Breast epithelium (tissue), 4 donors: ENCODE measurements at places on chromosomes 16 and 17. TPM values are rescaled to one million over a fixed set of nuclear protein-coding genes. Genes with fewer than 3 reads are reported as not detected.

DNA sequence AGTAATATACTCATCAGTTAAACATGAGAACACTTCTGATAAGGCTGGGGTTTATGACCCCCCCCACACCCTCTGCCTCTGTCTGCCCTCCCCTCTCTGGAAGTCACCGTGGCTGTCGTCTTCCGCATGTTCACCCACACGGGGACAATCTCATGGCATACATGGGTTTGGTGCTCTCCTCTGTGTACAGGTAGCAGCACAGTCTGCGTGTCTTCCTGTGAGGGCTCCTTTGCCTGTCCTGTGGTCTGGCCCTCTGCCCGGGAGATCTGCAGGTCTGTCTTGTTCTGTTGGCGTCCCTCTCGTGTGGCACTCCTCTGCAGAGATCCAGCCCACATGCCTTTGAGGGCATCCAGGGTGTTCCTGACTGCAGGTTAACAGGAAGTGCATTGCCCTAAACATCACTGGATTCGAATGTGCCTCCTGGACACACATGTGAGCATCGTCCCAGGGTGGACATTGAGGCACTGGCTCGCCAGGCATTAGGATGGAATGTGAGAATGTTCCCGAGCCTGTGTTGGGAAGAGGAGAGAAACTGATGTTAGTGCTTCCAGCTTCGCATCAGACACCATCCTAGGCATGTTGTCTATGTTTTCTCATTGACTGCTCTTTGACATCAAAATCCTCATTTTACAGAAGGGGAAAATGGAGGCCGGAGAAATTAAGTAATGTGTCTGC lies 54.5 kb downstream of the NKD1 start:
- DNase-seq = peak; percentile 88

- no peak for DNase-seq
These were observed 210.0 kb downstream of the TMEM114 start for GRCh38 chr16:8380311-8380710.

- DNase-seq = no peak
These were observed 145.2 kb downstream of the KCNJ2 start for GRCh38 chr17:70314506-70314905.

GRCh38 chr17:66337268-66337667 lies 34.9 kb downstream of the PRKCA start:
- DNase-seq = no peak

GRCh38 chr17:78425429-78425828 lies 47.0 kb downstream of the PGS1 start:
- no peak for DNase-seq

DNA sequence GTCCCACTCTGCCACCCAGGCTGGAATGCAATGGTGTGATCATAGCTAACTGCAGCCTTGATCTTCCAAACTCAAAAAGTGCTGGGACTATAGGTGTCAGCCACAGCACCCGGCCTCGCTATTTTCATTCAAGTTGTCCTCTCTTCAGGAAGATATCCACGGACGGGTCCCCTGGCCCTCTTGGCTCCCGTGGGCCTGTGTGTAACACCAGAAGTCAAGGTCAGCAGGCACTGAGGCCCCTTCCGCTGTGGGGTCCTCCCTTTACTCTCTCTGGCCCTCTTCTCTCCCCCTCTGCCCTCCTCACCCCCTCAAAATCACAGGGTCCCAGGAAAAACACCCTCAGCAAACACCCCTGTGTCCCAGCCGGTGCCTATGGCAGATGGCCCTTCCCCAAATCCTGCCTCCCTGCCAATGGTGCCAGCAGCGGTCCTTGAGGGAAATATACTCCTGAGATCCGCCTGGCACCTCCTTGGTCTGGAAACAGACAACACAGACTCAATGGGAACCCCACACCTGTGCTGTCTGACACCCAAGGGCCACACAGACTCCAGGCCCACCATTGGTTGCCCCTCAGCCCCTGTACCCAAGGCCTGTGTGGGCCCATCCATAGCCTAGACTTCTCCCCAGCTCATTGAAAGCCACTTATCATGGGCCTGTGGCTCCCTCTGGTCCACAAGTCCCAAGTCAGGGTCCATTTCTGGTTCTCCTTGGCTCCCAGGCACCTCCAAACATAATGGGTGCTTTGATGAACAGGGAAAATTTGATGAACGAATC lies 221.5 kb downstream of the ZNF423 start:
- DNase-seq = no peak

GRCh38 chr17:30203471-30203981 lies 32.0 kb downstream of the SLC6A4 start:
- DNase-seq = peak; percentile 8

- DNase-seq = no peak
These were observed 25.5 kb upstream of the RPH3AL start for GRCh38 chr17:378068-378467.

- DNase-seq = no peak
These were observed 16.5 kb downstream of the NFE2L1 start for GRCh38 chr17:48064638-48065037.

- DNase-seq = no peak
These were observed 145.6 kb downstream of the FTO start for GRCh38 chr16:53849585-53849984.

DNA sequence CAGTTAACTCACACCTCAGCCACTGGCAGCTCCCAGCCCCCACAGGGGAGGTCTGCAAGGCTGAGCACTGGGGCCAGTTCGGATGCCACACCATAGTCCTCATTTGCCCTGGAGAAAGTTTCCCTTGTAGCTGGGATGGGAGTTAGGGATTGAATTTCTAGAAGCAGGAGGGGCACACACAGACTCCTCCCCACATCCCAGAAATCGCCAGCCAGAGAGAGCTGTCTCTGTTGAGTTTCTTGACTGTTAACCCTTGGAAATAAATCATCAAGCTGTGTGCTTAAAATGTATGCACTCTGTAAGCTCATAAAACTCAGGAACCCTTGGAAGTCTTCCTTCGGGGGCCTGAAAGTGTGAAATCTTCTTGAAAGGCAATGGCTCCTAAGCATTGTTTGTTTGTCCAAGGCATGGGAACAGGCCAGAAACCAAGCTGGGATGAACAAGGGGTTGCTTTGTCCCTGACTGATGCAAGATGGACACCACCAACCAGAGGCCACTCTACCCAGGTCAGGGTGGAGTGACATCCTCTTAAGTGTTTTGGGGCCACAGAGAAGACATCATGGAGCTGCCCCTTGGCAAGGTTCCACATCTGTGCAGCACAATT lies 394 bp upstream of the PRM3 start:
- DNase-seq = no peak

DNA sequence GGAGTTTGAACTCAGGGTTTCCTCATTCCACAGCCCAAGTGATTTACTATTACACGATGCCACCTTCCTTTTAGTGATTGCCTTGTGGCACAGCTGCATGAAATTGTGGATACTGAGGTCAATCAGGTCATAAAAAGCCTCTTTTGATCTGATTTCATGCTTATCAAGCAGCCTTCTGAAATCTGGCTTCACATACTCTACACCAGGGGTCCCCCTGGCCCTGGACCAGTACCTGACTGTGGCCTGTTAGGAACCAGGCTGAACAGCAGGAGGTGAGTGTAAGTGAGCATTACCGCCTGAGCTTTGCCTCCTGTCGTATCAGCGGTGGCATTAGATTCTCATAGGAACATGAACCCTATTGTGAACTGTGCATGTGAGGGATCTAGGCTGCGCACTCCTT lies 13.8 kb downstream of the SLFN5 start:
- DNase-seq = no peak

DNA sequence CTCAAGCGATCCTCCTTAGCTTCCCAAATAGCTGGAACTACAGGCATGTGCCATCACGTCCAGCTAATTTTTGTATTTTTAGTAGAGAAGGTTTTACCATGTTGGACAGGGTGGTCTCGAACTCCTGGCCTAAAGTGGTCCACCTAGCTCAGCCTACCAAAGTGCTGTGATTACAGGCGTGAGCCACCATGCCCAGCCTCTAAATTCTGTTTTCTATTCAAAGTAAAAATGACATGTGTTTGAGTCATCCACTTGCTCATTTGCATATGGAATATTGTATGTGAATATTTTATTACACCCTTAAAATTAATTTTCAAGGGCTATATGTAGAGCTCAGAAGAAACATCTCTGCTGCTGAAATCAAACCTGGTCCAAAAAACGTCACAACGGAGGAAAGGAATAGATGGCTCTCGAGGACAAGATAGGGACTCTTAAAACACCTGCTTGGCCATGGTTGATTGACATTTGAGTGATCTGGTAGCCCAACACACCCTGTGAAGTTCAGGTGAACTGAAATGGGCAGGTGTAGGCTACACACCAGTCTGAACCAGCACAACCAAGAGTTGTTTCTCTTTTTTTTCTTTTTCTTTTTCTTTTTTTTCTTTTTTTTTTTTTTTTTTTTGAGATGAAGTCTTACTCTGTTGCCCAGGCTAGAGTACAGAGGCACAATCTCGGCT lies 51.1 kb downstream of the SF3B3 start:
- DNase-seq = no peak

- DNase-seq = no peak
These were observed 302.7 kb upstream of the PMFBP1 start for GRCh38 chr16:72474501-72475123.

DNA sequence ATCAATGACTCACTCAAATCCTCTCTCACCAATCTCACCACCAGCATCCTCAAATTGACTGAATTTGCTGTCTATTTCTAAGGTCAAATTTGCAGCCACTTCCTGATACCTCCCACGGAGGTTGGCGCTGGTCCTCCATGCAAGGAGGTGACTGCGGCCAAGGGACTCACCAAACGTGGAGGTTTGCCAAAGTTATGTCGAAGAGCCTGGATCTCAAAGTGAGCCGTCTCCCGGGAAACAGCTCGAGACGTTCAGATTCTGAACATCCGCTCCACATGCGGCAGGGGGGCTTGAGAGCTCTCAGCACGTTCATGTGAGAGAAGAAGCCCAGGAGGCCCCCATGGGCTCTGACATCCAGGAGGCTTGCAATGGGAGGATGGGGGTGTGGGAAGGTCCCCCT lies 22.6 kb downstream of the LGALS3BP start:
- DNase-seq = no peak

- no peak for DNase-seq
These were observed 22.9 kb downstream of the CLTC start for GRCh38 chr17:59642565-59642964.

- no peak for DNase-seq
These were observed 5.2 kb upstream of the RGS9 start for GRCh38 chr17:65131946-65132345.

GRCh38 chr16:81321039-81321438 lies 6.3 kb downstream of the GAN start:
- no peak for DNase-seq

DNA sequence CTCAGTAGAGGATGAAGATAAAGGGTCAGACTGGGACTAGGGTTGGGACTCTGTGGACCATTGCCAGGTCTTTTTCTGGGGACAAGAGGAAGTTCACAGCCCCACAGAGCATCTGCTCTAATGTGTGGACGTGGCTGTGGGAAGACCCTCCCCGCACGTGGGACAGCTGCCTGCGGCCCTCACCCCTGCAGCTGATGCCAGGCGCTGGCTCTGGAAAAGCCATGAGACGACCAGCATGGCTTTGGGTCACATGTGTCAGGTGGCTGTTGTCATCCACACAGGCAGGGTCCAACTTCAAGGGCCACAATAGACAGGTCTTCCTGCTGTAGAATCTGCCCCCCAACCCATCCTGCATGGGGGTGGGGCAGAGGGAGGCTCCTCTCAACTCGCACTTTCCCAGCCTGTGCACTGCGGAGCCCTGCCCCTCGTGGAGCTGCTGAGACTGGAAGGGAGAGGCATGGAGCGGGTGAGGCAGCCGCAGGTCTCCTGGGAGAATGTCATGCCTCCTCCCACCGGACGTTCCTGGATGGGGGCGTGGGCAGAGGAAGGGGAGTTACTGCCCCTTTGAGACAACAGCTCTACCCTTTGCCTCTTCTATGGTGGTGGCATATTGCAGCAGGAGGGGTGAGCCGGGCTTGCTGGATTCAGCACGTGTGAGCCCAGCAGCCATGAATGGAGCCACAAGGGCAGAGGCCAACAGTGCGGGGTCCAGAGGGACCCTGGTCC lies 53.4 kb downstream of the PIMREG start:
- no peak for DNase-seq

GRCh38 chr17:47618410-47618809 lies 31.3 kb upstream of the KPNB1 start:
- no peak for DNase-seq

DNA sequence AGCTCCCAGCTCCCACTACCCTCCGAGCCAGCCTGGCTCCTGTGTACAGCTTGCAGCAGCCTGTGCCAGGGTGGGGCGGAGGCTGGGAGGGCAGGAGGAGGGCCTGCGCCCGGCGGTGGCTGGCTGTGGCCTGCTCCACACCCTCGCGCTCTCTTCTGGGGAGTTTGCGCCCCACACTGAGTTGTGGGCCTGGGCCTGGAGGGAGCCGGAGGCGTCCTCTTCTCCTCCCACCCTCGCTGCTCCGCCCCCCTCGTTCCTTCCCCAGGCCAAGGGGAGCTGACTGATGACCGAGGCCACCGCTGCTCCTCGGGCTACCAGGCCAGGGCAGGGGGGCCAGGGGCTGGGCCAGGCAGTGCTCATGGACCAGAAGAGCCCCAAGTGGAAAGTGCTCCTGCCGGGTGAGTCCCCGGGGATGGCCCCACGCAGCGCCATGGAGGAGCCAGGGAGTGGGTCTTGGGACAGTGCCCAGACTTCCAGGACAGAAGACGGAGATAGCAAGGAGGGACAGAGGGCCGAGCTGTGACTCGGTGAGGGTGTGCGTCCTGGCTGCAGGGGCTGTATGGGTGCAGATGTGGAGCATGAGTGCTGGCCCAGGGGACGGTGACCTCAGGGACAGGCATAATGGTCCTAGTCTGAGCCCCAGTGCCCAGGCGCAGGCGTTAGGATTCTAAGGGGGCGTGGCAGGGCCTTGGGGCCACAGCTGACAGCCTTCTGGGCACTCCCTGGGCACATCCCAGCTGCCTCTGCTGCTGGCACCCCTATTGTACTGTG lies 242.1 kb upstream of the GSE1 start:
- peak; percentile 77 for DNase-seq

Gene HNF1B
- total RNA-seq = not detected

Gene CEMP1
- 2.6 TPM for total RNA-seq

Gene ST6GALNAC2
- total RNA-seq = 12.0 TPM

Gene MEIOB
- total RNA-seq = not detected

Gene KRT25
- total RNA-seq = not detected

Gene INCA1
- total RNA-seq = 1.9 TPM

Gene CNTNAP4
- not detected for total RNA-seq

Gene CLEC3A
- total RNA-seq = 0.66 TPM

Gene CSH1
- total RNA-seq = not detected

Gene TRIM72
- total RNA-seq = under 0.01 TPM
